ENCODE measurements at places on chromosomes 16 and 17. TPM values are rescaled to one million over a fixed set of nuclear protein-coding genes. Genes with fewer than 3 reads are reported as not detected.

DNA sequence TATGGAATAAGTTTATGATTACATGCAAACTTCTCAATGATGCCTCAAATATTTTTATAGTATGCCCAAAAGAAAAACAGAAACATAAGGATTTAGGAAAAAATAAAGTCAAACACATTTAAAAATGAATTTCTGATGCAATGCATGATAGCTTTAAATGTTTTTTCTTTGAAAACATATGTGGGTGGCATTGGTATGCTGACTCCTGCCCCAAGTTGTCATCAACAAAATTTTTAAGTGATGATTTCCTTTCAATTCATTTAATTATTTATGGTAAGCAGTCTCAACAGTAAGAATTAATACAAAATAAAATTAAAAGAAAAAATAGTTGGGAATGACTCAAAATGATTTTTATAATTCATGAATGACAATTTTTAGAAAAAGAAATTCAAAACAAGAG, 104.9 kb downstream of the CEP112 start:
- DNase-seq, result no peak

- DNase-seq, result no peak
These were observed 10.6 kb downstream of the TNFAIP1 start for GRCh38 chr17:28346199-28346580.

- no peak for DNase-seq
These were observed 36.4 kb downstream of the AKAP1 start for GRCh38 chr17:57121308-57122042.

- DNase-seq, result peak; percentile 85
These were observed 41.7 kb downstream of the SRL start for GRCh38 chr16:4200000-4200780.

GRCh38 chr17:76887802-76888201, 19.6 kb downstream of the MGAT5B start:
- DNase-seq, result no peak

DNA sequence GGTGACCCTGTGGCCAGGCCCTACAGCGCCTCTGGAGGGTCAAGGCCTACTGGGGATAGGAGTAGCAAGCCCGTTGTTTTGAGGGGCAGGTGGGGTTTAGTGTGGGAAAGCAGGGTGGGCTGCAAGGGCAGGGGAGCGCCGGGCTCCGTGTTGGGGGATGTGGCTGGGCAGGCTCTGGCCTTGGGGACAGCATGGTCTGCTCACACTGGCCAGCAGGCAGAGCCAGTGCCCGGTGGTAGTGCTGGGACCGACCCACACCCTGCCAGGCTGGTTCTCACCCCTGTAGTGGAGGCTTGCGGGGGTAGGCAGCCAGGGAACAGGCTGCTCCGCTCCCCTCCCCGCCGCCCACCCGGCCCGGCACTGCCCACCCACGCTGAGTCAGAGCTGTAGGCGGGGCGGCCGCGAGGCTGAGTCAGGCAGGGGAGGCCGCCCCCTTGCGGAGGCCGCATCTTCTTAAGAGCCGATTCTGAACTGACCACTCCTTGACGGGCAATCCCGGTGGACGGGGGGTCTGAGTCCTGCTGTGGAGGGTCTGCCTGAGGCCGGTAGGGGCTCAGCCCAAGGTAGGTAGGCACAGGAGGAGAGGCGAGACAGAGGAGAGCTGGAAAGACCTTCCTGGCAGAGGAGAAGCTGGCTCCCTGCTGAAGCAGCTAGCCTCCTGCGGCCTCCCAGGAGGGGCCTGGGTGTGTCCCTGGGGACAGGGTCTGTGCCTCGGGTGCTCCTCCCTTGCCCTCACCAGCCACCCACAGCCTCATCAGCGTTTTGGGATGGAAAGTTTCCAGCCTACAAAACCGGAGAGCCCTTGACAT, 62.4 kb downstream of the BAIAP2 start:
- peak; percentile 93 for DNase-seq

- DNase-seq, result no peak
These were observed 17.5 kb downstream of the RAB11FIP3 start for GRCh38 chr16:442976-443375.

- no peak for DNase-seq
These were observed 21.8 kb downstream of the XYLT1 start for GRCh38 chr16:17448640-17449638.

GRCh38 chr16:1926271-1926670, 8.1 kb upstream of the HS3ST6 start:
- DNase-seq, result no peak

- no peak for DNase-seq
These were observed 64.0 kb downstream of the MYO18A start for GRCh38 chr17:29115961-29116803.

DNA sequence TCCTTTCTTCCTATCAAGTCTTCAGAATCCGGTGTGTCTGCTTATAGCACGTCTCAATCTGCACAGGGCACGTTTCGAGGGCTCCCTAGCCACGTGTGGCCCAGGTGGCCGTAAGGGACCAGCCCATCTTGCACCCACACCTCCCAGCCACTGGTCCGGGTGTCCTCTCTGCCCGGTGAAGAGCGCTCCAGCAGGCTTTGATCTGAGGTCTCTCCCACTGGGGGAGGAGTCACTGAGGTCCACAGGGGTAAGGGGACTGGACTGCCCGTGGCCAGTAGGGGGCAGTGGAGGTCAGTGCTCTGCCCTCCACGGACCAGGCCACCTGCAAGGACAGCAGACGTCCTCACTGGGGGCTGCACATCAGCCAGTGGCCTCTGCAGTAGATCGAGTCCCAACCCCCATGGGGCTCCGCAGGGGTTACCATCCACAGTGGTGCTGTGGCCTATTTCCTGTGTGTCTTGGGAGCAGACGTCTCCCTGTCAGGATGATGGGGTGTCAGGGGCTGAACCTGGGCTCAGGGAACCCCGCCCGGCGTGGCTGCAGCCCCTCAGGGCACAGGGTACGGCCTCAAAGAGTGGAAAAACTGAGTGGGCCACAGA, 204.1 kb upstream of the CIBAR2 start:
- DNase-seq, result no peak

- no peak for DNase-seq
These were observed 72.9 kb downstream of the CYTH1 start for GRCh38 chr17:78709119-78709681.

GRCh38 chr16:29705030-29705429, 26.1 kb downstream of the QPRT start:
- no peak for DNase-seq

DNA sequence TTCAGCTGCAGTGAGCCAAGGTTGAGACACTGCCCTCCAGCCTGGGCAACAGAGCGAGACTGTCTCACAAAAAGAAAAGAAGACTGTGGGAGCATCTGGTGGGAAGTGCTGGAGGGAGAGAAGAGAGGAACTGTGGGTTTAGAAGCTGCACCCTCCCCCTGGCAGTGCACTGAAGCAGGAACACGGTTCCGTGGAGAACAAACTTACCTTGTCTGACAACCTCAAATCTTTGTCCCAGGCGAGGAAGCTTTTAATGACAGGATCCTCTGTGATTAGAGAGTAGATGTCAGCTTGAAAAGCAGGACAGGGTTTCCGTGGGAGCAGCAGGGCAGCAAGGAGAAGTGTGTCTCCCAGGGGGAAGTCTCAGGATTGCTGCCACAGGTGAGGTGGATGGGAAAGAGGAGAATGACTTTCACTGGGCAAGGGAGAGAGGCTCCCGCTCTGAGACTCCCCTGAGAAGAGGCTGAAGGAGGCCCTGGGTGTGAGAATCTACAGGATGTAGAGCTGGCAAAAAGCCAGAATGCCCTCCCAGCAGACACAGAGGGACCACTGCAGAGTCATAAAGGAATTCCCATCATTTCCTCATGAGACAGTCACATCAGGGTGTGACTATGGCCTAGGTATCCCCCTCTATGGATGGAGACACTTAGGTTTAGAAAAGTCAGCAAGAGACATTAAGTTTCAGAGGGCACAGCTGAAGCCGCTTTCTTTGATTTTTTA, 22.9 kb downstream of the PRR11 start:
- no peak for DNase-seq

DNA sequence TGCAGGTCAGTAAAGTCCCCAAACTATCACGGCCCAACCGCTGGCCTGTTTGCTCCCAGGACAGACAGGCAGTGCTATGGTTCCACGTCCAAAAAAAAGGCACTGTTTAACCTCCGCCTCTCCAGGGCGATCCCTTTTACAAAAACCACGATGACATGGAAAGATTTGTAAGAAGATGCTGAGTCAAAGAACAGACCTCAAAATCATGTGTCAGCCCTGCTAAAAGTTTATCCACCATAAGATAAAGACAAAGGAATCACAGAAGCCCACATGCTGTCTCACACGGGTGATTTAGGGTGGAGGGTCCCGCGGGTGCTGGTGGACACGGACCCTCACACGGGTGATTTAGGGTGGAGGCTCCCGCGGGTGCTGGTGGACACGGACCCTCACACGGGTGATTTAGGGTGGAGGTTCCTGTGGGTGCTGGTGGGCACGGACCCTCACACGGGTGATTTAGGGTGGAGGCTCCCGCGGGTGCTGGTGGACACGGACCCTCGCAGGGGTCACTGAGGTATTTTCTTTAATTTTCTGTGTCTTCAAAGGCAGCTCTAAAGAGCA, 117.2 kb upstream of the METRNL start:
- DNase-seq, result peak; percentile 30

DNA sequence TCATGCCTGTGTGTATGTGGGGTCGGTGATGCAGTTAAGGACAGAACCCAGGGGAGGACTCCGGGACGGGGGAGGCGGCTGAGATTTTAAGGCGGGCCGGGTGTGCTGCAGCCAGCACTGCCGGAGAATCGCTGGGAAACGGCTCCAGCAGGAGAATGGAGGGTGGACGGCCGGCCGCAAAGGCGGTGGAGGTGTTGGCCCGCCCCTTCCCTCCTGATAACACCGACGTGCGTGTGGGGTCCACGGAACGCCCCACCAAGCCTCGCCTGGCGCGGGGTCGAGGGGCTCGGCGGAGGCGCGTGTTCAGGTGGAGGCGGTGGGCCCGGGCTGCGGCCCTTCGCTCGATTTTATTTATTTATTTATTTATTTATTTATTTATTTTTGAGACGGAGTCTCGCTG, 633 bp downstream of the ZNF843 start:
- peak; percentile 69 for DNase-seq

DNA sequence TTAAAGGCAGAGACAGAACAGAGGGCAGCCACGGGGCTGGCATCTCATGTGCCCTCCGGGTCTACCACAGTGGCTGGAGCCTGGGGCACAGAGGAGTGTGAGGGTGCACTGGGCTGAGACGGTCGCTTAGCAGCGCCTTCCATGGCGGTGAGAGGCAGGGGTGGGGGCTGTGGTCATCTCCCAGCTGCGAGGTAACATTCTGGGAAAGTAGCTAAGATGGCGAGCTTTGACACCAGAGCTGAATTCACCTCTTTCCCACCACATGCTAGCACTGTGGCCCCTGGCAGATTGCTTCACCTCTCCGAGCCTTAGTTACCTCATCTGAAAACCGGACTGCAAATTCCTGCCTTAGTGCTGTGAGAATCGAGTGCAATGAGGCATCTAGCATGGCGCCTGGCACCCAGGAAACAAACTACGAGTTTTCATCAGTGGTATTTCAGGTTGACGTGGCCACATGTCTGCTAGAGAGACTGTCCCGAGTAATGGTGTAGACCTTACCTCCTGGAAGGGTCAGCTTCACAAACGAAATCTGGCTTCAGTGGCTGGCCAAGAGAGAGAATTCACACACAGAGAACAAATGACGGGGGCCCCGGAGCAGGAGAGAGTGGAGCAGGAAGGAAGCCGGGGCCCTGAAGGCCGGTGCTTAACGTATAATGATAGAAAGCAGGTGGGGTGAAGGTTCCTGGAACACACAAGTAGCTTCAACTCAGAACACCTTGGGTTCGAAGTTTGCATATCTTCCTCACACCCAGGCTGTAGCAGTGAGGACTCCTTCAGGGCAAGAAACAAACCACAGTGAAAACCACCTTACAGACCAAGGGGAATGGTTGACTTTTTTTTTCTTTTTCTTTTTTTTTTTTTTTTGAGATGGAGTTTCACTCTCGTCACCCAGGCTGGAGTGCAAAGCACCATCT, 63.9 kb upstream of the RPH3AL start:
- no peak for DNase-seq

GRCh38 chr16:49490321-49490705, 116.7 kb downstream of the C16orf78 start:
- peak; percentile 47 for DNase-seq

GRCh38 chr17:42163113-42163512, 8.3 kb upstream of the RAB5C start:
- no peak for DNase-seq

DNA sequence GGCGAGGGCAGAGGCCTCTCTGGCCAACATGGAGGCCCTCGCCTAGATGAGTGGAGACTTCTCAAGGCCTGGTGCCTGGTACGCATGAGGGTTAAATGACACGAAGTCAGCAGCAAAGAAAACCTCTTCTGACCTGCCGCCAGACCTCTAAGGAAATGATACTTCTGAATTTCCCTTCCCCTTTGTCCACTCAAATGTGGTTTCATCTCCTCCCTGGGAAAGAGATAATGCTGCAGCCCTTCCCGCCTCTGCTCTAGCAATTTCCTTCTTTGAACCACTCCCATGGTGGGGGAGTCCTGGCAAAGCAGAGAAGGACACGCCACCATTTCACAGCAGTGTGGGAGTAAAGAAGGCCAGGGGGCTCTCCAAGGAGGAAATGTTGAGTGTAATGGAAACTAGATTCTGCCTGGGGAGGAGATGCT, 65.7 kb upstream of the BCAR1 start:
- no peak for DNase-seq

- no peak for DNase-seq
These were observed 58.6 kb downstream of the ENGASE start for GRCh38 chr17:79133214-79133613.

DNA sequence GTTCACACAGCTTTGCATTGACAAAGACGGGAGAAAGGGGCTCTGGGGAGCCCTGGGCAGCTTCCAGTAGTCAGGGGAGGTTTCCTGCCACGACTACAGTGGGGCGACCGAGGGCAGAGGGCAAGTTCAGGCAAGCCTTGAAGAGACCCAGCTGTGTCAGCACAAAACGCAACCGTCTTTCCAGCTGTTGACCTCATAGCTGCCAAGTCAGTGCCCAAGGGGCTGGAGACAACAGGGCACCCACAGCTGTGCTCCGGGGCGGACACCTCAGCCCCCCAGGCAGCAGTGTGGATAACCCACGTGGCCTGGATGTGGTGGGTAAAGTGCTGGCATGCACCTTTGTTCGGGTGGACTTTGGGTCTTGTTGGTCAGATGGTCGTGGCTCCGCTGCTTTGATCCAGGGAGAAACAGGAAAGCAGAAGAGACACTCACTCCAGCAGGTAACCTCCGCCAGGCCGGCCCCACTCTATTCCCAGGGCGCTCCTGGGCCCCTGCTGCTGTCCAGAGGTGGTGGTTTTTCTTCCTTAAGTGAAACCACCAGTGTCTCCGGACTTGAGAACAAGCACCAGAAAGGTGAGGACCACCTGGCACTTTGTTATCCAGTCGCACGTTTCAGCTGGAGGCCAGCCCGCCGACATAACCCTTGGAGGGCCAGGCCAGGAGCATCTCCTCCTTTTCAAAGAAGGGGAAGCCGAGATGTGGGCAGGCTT, 17.6 kb upstream of the CBX2 start:
- DNase-seq, result no peak

BICDL2 gene
- total RNA-seq, result 0.36 TPM

CDRT15 gene
- not detected for total RNA-seq

LGALS9B gene
- not detected for total RNA-seq

ACAP1 gene
- 1.1 TPM for total RNA-seq

FOXN1 gene
- total RNA-seq, result not detected

SLC22A31 gene
- not detected for total RNA-seq

TBC1D3D gene
- total RNA-seq, result not detected

LUC7L3 gene
- total RNA-seq, result 165 TPM

HBM gene
- total RNA-seq, result not detected

YBX2 gene
- total RNA-seq, result 0.28 TPM

HBA1 gene
- total RNA-seq, result not detected

KRTAP4-3 gene
- total RNA-seq, result not detected

ACSM5 gene
- total RNA-seq, result 4.9 TPM

PPY gene
- not detected for total RNA-seq

FOXF1 gene
- total RNA-seq, result 44.6 TPM

ZNF18 gene
- total RNA-seq, result 8.9 TPM

Data from sigmoid colon (tissue), 7 donors.